ENCODE measurements at places on chromosomes 5 and 9.

GRCh38 chr5:179732918-179733771, 523 bp downstream of the MAML1 start:
- DNase-seq, result peak; percentile 50

DNA sequence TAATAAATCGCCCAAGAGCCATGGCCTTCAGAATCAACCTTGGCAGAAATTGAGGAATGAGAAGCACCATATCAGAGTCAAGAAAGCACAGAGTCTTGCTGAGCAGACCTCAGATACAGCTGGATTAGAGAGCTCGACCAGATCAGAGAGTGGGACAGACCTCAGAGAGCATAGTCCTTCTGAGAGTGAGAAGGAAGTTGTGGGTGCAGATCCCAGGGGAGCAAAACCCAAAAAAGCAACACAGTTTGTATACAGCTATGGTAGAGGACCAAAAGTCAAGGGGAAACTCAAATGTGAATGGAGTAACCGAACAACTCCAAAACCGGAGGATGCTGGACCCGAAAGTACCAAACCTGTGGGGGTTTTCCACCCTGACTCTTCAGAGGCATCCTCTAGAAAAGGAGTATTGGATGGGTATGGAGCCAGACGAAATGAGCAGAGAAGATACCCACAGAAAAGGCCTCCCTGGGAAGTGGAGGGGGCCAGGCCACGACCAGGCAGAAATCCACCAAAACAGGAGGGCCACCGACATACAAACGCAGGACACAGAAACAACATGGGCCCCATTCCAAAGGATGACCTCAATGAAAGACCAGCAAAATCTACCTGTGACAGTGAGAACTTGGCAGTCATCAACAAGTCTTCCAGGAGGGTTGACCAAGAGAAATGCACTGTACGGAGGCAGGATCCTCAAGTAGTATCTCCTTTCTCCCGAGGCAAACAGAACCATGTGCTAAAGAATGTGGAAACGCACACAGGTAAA, 4.5 kb downstream of the NFX1 start:
- no peak for DNase-seq

- no peak for DNase-seq
Observed at GRCh38 chr9:96027251-96028131, 152.0 kb downstream of the ERCC6L2 start.

GRCh38 chr5:87844449-87844848, 424.2 kb downstream of the TMEM161B start:
- no peak for DNase-seq

- DNase-seq, result no peak
Observed at GRCh38 chr5:111954516-111955395, 197.8 kb upstream of the NREP start.

DNA sequence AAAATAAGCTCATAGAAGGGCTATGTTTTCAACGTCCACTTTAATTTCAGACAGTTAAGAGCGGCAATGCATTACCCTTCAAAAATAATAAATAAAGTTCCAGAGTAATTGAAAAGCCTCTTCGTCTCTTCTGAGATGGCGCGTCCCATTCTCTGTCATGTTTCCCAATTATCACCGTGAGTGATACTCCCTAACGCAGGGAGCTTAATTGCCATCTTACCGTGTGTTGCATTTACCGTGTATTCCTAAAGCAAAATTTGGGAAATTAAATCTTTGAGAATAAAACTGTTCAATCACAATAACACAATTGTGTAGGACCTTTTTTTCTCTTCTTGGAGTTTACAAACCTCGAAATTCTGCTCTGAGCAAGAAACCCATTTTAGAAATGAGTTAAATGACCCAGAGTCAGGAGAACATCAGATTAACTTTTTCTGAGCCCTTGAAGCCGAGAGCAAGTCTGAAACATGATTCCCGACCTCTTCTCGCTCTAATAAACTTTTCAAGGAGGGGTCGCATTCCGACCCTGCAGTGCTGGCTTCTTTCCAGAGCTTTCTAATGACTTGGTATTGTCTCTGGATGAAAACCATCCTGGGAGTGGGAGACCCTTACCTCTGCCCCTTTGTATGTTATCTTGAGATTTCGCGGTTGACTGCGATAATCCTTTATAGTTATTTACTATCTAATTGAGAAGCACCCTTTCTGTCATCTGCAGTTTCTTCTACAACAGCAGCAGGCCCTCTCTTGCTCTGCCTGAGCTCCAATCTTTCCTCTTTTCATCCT, 251.5 kb downstream of the FSTL4 start:
- no peak for DNase-seq

DNA sequence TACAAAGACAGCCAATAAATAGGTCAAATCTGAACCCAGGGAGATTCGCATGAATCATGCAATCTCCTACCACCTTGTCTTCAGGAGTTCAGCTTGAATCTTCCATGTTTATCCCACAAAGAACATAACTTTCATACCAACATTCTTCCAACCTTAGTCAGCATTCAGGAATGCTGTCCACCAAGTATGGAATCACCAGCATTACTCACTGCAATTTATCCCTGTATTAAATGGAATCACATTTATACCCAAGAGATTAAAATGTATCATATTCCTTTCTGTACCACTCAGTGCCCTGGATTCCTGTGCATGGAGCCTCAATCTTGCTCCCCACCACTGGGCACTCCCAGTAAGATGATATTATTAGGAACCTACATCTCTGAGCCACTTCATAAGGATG, 162.6 kb downstream of the GLIS3 start:
- no peak for DNase-seq

DNA sequence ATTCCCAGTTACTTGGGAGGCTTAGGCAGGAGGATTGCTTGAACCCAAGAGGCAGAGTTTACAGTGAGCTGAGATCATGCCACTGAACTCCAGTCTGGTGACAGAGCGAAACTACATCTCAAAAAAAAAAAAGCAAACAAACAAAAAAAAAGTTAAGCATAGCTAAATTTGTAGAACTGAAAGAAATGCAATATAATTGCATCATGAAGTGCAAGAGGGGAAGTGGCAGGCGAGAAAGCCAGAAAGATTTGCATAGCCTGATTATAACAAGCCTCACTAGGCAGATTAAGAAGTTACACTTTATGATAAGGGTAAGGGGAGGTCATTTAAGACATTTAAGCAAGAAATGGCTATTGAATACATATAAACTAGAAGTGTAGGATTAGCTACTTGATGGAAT, 187.1 kb downstream of the EDIL3 start:
- DNase-seq, result no peak

DNA sequence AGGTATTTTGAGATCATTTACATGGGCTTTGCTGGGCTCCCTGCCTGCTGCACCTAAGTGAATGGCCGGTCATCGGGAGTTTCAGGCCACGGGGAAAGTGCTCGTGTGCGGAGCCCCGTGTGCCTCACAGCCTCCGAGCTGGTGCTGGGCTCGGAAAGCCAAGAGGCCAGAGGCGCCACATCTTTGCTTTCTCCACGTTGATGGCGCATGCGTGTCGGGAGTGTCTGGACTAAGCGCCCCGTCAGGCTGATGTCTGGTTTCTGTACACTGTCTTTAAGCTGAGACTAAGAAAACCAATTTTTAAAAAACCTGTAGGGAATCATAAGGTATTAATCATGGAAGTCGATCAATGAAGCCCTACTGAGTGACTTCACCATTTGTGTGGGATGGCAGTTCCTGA, 69.1 kb downstream of the OTULIN start:
- DNase-seq, result no peak

DNA sequence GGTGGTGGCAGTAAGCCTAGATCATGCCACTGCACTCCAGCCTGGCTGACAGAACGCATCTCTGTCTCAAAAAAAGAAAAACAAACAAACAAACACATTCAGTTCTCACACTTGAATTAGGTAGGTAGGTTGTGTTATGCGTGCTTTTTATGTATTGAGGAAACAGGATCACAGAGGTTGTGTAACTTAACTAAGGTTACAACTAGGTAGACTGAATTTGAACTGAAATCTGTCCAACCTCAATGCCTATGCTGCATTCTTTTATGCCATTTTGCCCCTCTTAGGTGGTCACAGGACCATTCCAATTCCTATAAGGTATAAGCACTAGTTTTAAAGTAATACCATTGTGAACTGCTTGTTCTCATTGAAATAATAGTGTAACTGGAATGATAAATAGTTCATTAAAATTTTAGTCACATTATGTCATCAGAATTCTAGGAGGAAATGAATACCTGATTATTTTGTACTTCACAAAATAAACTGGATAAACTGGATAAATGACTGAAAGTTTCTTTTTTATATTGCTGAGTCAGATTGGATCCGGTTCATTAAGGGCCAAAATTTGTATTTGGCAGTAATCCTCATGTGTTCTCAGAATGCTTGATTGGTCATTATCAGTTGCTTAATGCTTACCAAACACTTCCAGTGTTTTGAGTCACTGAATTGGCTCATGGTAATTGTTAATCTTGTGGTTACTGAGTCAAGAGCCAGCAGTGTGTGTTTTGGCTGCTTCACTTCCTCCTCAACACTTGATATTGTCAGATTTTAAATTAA, 7.1 kb downstream of the UBAP1 start:
- no peak for DNase-seq

GRCh38 chr9:72428329-72428728, 63.3 kb upstream of the ZFAND5 start:
- no peak for DNase-seq

GRCh38 chr5:178249191-178249989, 16.8 kb upstream of the PHYKPL start:
- no peak for DNase-seq

DNA sequence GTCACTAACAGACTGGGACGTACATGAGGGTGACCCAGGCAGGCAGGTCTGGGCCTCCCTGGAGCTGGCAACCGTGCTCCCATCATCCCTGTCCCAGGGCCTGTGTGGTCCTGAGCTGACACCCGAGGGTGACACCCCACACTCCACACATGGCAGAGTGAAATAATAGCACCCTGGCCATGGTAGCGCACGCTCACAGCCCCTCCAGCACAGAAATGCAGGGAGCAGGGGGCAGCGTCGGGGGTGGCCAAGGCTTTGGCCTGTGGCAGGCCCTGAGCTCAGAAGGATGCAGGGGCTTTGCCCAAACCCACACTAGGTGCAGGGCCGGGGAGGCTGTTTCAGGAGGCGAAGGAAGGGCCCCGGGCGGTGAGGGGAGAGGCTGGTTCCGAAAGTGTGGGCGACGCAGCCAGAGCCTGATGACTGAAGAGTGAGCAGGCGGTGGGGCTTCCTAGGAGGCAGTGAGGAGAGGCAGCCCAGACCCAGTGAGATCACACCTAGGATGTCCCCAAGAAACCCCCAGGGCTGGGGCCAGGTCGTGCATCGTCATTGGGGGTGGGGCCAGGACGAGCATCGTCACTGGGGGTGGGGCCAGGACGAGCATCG, 12.9 kb downstream of the OR2V2 start:
- DNase-seq, result peak; percentile 64

DNA sequence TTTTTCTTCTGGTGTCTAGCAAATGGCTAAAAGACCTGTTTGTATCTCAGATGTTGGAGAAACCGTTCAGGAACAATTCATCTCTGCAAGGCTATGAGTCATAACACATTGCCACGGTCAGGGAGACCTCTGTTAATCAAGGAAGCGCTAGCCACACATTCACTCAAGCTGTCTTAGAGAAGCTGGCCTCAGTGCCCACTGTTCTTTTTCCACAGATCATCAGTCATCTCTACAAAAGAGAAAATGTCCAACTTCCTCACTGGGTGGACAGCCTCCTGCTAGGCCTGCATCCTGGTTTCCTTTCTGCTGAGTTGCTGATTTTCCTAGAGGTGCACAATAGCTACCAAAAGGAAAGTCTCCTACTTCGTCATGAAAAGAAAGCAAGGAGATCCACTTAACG, 360.5 kb downstream of the BNC2 start:
- DNase-seq, result no peak

DNA sequence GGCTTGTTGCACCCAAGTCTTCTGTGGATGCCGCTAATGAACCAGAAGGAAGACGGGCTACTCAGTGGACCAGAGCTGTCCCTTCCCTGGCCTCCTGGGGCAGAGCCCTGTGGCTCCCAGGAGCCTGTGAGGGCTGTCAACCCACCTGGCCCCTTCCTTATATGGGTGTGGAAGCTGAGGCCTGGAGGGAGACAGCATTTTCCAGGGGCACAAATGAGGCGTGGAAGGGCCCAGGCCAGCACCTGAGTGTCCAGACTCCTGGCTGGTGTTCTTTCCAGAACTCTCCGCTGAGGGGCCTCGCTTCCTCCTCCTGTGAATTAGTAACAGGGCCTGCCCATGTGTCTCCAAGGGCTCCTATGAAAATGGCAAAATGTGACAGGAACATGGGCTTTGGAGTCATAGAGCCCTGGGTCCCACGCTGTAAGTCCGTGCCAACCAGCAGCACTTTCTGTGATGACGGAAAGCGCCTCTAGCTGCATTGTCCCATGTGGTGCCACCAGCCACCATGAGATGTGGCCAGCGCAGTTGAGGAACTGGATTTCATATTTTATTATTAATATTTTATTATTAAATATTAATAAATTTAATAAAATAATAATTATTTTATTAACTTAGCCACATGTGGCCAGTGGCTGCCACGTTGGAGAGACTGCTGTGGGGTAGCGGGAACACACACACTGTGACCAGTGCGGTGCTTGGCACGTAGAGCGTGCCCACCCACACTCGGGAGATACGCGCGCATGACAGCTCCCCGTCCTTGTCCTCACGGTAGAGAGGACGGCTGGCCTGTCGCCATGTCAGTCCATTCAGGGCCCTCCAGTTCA, 18.3 kb downstream of the LAMC3 start:
- DNase-seq, result no peak

- DNase-seq, result no peak
Observed at GRCh38 chr5:1764606-1764960, 35.1 kb downstream of the MRPL36 start.

DNA sequence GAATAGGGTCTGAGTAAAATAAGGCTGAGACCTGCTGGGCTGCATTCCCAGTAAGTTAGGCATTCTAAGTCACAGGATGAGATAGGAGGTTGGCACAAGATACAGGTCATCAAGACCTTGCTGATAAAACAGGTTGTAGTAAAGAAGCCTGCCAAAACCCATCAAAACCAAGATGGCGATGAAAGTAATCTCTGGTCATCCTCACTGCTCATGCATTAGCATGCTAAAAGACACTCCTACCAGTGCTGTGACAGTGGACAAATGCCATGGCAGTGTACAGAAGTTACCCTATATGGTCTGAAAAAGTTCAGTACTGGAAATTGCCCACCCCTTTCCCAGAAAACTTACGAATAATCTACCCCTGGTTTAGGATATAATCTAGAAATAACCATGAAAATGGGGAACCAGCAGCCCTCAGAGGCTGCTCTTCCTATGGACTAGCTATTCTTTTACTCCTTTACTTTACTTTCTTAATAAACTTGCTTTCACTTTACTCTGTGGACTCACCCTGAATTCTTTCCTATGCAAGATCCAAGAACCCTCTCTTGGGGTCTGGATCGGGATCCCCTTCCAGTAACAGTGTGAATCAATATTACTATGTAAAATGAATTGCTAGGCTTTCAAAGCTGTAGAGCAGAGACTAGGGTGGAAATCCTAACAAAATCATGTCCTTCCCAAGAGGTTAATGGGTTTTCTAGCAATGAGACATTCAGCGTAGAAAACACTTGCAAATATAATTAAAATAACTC, 257.8 kb downstream of the KIAA0825 start:
- no peak for DNase-seq

- DNase-seq, result no peak
Observed at GRCh38 chr9:131574730-131575640, 29.7 kb downstream of the PRRT1B start.

GRCh38 chr5:129500101-129500500, 40.0 kb downstream of the ADAMTS19 start:
- no peak for DNase-seq

GRCh38 chr9:137213160-137214060, 7.9 kb downstream of the NDOR1 start:
- no peak for DNase-seq

All from activated T-helper 2 cell treated with anti-CD3 and anti-CD28 coated beads, Interferon-gamma antibody, Interleukin-2, Interleukin-4, amounts not matched to agents 10 μg/mL and 5 μg/mL and 100 μg/mL, durations not matched to agents 14 hours and 24 hours and 36 hours (primary cell).